ENCODE measurements at places on chromosomes 5 and 9.

- H3K4me1 ChIP-seq: no peaks in the 10 kb centered on the region
- H3K36me3 ChIP-seq: no peaks in the 10 kb centered on the region
- H3K4me3 ChIP-seq: no peak overlapping the region
- H3K27me3 ChIP-seq: no peaks in the 10 kb centered on the region
- DNase-seq: no peak
- no peak overlapping the region for H3K27ac ChIP-seq
Observed at GRCh38 chr9:14560194-14560593, 133.0 kb downstream of the ZDHHC21 start.

DNA sequence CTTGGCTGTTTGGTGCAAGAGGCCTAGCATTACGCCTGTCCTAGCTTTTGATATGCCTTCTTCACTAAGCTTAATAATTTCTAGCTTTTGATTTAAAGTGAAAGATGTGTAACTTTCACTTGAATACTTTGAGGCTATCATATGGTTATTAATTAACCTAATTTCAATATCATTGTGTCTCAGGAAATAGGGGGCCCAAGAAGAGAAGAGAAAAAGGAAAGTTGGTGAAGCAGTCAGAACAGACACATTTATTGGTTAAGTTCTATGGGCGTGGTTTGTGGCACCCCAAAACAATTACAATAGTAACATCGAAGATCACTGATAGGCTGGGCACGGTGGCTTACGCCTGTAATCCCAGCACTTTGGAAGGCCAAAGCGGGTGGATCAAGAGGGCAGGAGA is 40.9 kb upstream of the F2RL2 start:
- no peak overlapping the region for H3K4me3 ChIP-seq
- no peaks in the 10 kb centered on the region for H3K27me3 ChIP-seq
- H3K36me3 ChIP-seq: no peaks in the 10 kb centered on the region
- DNase-seq: no peak
- no peaks in the 10 kb centered on the region for H3K4me1 ChIP-seq
- H3K27ac ChIP-seq: no peak overlapping the region

DNA sequence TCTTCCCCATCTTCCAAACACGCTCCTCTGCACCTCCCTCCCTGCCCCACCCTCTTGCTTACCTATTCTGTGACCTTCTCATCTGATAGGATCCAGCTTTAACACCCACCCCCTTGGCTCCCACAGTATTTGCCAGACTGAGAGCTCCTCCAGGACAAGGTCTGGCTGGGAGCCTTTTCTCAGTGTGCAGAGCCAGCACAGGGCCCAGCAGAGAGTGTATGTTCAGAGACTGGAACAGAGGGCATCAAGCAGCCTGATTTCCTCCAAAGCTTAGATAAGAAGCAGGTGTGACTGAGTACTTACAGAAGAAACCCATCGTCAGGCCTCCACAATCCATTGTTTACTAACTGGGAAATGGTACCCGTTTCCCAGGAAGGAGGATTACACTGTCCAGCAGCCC is 26.6 kb downstream of the LHX6 start:
- no peak for DNase-seq
- H3K4me1 ChIP-seq: no peaks in the 10 kb centered on the region
- no peaks in the 10 kb centered on the region for H3K27me3 ChIP-seq
- no peak overlapping the region for H3K27ac ChIP-seq
- no peak overlapping the region for H3K4me3 ChIP-seq
- H3K36me3 ChIP-seq: no peaks in the 10 kb centered on the region

DNA sequence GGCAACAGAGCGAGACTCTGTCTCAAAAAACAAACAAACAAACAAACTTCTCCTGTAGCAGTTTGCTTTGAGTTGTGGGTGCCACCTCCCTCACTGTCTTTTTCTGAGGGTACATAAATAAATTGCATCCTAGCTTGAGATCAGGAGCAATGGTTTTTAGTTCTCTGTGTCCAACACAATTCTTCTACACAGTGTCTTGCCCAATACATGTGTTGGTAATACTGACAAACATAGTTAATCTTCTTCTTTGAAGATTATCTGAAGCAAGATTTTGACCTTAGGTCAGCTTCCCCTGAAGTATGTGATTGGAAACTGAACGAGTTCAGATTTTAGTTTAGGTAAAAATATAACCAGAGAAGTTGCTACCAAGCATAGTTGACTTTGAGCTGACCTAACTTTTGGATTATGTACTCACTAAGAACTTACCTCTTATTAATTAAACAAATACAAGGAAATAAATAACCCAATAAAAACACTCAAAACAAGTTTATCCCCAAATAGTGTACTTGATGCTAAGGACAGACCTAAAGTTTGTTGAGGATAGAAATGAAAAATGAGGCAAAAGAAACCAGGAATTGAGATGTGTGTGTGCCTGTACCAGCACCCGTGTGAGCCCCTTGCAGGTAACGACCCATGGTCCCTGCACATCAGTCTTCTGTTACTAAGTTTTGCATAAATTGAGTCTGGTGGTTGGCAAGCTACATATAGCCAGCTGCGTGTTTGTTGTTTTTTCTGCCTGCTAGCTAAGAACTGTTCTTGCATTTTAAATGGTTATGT is 16.2 kb downstream of the TJP2 start:
- no peak overlapping the region for H3K27ac ChIP-seq
- no peak overlapping the region for H3K4me3 ChIP-seq
- DNase-seq: no peak
- no peaks in the 10 kb centered on the region for H3K27me3 ChIP-seq
- H3K4me1 ChIP-seq: peaks cover 11% of the 10 kb centered on the region
- H3K36me3 ChIP-seq: no peaks in the 10 kb centered on the region
